ENCODE measurements at places on chromosomes 13 and 19.

- DNase-seq: no peak
Measured at GRCh38 chr13:21625366-21625765, 21.4 kb upstream of the MICU2 start.

DNA sequence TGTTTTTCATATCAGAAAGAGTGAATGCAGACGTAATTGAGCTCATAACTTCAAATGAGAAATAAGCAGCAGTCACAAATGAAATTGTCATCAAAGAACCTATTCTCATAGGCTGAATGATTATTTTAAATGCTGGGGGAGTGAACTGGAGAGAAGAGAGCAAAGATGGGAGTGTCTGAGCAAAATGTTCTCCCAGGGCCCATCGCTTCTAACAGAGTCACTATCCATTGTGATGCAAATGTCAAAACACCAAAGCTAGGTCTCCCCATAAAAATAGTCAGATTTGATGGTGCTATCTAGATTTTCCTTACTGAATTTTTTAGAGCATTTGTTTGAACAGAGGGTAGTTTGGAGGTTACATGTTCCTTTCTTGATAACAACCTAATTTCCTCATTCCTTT lies 278.7 kb downstream of the PCDH9 start:
- DNase-seq: no peak

- no peak for DNase-seq
Measured at GRCh38 chr19:35888398-35888797, 11.9 kb downstream of the NFKBID start.

DNA sequence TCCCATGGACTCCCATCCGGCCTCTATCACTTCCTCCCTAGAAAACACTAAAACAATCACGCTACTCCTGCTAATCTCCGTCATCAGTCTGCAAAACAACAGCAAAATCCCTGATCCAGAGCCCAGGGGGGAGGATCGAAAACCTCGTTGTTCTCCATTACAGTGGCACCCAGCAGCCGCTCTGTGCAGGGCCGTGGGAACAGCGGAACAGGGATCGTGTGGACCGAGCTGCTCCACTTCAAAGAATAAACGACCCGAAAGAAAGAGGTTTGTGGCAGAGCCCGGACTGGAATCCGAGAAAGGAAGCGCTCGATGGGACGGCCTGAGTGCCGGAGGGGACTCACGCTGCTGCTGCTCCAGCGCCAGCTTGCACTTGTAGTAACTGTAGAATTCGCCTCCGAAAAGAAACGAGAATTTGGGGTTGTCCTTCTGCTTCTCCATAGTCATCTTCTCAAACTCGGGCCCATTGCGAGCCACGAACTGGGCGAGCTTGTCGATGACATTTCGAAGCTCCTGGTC lies 652 bp downstream of the CHERP start:
- peak; percentile 4 for DNase-seq

- no peak for DNase-seq
Measured at GRCh38 chr19:2365201-2365970, 5.3 kb downstream of the TMPRSS9 start.

DNA sequence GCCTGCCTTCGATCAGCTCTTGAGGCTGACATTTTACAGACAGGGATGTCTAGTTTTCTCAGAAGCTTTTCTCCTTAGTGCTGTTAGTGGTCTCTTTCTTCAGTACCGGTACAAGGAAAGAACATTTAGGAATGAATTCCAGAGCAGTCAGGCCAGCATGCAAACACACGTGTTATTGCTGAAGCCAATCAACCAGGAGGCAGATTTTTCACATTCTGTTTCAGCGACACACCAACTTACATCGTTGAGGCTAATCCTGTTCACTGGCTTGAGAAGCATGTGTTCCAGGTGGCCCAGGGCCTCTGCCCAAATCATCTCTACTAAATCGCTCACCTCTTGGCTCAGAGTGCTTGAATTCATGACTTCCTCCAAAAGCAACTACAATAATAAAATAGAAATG lies 19.2 kb downstream of the PARP4 start:
- DNase-seq: no peak

- no peak for DNase-seq
Measured at GRCh38 chr19:48530066-48530720, 18.6 kb upstream of the LMTK3 start.

GRCh38 chr13:37211487-37211886 lies 106.0 kb upstream of the CSNK1A1L start:
- DNase-seq: no peak

DNA sequence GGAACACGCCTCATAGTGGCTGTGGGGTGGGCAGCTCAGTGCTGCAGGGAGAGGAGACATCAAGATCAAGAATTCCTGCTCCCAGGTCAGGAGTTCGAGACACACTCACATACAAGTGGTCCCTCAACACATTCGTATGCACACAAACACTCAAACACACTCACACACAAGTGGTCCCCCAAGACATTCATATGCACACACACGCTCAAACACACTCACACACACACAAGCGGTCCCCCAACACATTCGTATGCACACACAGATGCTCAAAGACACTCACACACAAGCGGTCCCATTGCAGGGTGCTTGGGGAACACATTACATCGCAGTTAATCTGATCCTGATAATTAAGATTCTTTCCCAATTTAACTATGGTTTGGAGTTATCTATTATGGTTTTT lies 28.2 kb downstream of the FCGBP start:
- DNase-seq: no peak

DNA sequence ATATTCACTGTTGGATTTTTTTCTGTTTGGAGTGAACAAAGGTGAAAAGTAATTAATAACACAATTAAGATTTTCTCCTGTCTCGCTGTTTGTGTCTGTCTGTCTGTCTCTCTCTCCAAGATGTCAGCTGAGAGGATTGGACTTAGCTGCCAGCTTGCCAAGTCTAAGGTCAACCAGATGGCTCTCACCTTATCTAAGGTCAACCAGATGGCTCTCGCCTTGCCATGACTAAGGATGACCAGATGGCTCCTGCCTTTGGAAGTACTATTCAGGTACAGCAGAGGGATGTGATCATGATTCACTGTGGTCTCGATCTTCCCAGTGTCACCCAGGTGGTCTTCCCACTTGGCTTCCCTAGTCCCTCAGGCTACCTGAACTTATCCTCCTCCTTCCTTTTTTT lies 1436.4 kb downstream of the UQCRFS1 start:
- DNase-seq: no peak

Measured in CD14-positive monocyte (primary cell).